Stimulated activated CD4-positive, alpha-beta T cell treated with anti-CD3 and anti-CD28 coated beads, Interleukin-15, amount 100 ng/mL, for 48 hours (primary cell): ENCODE measurements at places on chromosomes 7 and 10.

DNA sequence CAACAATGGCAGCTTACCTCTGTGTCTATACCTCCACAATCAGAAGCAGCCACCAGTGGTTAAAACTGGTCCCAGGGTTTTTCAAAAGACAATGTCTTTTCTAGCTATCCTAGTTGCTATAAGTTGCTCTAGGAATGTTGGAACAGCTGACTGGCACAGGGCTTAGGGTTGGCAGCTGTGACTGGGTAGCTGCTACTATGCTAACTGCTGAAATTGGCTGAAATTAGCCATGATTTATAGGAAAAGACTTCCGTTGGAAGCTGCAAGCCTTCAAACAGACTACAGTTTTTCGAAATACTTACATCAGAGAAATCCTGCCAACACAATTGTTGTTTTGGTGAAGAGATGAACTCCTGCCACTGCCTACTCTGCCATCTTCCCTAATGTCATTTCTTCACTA, 102.3 kb downstream of the MKX start:
- DNase-seq = no peak

DNA sequence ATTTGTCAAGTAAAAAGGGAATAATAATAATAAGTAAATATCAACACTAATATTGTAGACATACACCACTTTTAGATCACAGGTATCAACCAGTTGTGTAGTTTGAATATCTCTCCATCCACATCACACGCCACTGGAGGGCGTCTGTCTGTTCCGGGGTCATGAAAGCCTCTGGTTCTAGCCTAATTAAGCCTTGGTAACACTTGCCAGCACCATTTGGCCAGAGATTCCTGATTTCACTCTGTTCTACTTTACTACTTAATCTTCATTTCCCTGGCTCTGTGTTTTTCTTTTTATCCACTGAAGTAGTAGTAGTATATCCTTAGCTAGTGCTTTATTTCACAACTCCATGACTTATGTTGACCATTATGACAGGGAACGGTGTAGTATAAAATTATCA, 285.6 kb upstream of the POM121L12 start:
- no peak for DNase-seq

- DNase-seq = peak; percentile 54
Observed at GRCh38 chr7:21338728-21339164, 89.1 kb upstream of the SP4 start.

GRCh38 chr10:58267713-58268453, at the start of gene IPMK:
Gene IPMK, minus strand, starts transcription at chr10:58267894. Its CDS starts 283 bp downstream, at chr10:58267611.
- peak; percentile 91 for DNase-seq

DNA sequence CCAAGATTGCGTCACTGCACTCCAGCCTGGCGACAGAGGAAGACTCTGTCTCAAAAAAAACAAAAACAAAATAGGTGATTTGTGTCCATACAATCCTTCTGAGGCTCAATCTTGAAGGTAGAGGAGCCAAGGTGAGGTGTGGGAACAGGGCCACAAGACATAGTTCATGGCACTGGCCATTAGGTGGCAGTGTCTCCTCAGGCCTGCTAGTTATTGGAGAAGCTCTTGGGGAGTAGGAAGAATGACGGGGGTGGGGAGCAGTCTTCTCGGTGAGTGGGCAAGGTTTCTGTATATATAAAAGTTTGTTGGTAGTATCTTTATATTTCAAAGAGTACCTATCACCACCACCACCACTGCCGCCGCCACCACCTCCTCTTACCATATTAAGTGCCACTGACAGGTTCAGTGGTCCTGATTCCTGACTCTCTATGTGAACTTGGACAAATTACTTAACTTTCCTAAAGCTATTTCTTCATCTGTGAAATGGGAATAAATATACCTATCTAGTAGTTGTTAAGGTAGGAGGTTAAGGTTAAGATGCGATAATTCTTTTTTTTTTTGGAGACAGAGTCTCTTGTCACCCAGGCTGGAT, 24.0 kb downstream of the CCSER2 start:
- peak; percentile 52 for DNase-seq

DNA sequence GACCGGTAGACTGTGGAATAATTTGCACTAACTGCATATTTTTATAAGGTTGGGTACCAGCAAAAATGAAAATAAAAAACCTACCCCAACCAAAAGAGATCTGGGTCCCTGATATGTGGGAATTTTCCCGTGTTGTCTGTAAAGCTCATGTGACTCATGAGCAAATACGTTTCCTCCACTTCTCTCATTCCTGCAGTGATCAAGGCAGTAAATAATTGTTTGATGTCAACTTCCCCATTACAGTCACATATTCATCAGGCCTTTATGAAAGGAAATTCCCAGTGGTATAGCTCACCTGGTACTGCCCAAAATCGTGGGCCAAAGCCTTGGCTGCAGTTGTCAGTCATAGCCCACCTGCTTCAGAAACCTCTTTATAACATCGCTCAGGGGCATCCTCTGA, 166.0 kb upstream of the ANK3 start:
- no peak for DNase-seq
